Dorsolateral prefrontal cortex (tissue), 122 donors: ENCODE measurements at places on chromosomes 16 and 17. TPM values are rescaled to one million over a fixed set of nuclear protein-coding genes. Genes with fewer than 3 reads are reported as not detected.

The HOXB9 gene
- not detected for total RNA-seq

The CDH5 gene
- 10.7 TPM for total RNA-seq

The PRAC2 gene
- not detected for total RNA-seq

The KREMEN2 gene
- total RNA-seq: not detected

The KCNH4 gene
- total RNA-seq: 3.5 TPM

The PRSS8 gene
- not detected for total RNA-seq

The DBNDD1 gene
- 55.3 TPM for total RNA-seq

The OTOP2 gene
- not detected for total RNA-seq

The NPIPB13 gene
- total RNA-seq: 39.6 TPM

GRCh38 chr17:35048685-35049379, 14.7 kb downstream of the RFFL start:
- DNase-seq: no peak

DNA sequence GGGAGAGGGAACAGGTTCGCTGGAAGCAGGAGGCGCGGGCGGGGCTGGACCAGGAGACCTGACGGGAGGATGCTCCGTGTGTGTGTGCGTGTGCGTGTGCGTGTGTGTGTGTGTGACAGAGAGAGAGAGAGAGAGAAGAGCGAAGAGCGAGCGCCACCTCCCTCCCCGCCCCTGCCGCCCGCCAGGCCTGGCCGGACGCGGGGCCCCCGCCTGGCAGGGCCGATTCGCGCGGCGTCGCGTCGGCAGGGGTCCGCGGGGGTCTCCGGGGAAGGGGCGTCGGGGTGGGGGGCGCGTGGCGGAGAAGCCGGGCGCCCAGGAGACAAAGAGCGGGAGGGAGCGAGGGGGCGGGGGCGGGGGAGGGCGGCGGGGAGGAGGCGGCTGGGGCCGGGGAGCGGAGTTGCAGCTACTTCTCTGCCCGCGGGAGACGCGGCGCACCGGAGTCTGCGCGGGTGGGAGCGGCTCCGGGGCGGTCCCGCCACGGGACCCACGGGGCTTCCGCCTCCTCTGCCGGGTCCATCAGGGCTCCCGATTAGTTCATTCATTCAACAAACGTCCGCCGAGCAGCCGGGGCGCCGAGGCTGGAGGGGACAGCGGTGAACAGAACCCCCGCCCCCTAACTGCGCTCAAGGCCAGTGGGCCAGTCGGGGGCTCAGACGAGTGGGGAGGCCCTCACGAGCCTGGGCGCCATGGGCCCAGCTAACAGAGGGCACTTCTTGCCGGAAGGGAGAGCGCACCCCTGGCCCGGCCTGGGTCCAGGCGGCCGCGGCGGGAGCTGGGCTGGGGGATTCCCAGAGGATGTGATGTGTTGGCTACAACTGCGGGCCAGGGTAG, at the start of gene SAMD14:
SAMD14 (minus strand) TSS at position 433 of the 831 bp plus-strand sequence. CDS start 5,201 bp downstream, outside the sequence.
- no peak for DNase-seq

- no peak for DNase-seq
These were observed 12.9 kb upstream of the CMIP start for GRCh38 chr16:81431554-81432353.

DNA sequence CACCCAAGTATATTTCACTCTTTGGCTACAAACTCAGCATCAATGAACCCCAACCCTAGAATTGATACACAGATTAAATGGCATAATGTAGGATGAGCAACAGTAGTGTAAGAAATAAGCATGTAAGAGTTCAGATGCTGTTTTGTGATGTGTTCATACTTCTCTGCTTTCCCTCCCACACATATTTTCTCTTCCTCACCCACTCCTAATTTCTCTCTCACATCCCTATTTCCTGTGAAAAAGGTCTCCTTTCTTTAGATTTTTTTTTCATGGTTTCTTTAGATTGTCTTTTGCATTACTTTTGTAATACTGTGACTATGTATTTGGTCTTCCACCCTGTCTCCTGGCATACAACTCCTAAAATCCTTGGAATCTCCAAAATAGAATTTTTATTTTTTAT, 21.7 kb downstream of the CREBBP start:
- no peak for DNase-seq

DNA sequence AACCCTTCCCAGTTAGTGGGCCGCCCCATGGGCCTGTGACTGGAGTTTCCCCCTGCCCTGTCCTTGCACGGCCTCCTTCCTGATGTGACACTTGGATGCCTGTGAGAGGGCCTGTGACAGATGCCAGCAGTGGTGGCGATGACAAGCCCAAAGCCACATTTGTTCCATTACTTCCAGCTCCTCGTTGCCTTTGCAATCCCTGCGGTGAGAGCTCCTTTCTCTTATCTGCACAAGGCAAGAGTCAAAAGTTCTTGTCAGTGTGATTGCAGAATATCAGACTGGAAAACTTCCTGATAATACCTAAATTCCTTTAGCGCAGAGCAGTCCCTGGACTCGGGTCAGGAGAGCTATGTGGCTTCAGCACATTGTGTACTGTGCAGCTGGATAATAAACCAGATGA, 54.4 kb upstream of the ARHGAP44 start:
- DNase-seq: no peak

DNA sequence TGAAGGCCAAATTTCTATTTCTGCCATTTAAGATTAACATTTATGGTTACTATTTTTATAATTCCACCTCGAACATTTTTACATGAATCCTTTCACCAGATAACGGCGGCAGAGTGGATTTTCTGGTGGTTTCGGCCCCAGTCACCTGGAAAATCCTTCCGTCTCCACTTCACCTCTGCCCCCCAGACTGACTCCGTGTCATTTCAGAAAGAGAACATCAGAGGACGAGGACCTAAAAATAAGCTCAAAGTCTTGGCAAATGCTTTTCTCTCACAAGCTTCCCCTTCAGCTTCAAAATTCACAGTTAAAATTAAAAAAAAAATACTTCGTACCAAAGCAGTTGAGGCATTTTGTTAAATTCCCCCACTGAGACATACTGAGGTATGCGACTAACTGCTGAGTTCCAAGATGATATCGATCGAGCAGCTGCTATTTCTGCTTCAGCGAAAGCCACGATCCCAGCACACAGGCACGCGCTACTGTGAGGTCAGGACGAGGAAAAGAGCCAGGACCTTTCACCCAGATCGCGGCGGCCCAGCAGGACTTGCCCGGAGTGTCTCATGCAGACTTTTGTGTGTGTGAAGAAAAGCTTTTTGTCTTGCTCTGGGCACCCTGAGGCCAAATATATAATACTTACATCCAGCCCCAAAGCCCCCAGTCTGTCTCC, 36.8 kb downstream of the ASPA start:
- peak; percentile 89 for DNase-seq

GRCh38 chr16:55901566-55902217, 26.5 kb upstream of the CES5A start:
- no peak for DNase-seq

GRCh38 chr16:54503856-54504219, 217.3 kb upstream of the IRX3 start:
- DNase-seq: no peak

GRCh38 chr16:51166091-51166490, 15.0 kb upstream of the SALL1 start:
- DNase-seq: no peak

GRCh38 chr16:4384509-4384942, 12.9 kb downstream of the VASN start:
- DNase-seq: no peak

DNA sequence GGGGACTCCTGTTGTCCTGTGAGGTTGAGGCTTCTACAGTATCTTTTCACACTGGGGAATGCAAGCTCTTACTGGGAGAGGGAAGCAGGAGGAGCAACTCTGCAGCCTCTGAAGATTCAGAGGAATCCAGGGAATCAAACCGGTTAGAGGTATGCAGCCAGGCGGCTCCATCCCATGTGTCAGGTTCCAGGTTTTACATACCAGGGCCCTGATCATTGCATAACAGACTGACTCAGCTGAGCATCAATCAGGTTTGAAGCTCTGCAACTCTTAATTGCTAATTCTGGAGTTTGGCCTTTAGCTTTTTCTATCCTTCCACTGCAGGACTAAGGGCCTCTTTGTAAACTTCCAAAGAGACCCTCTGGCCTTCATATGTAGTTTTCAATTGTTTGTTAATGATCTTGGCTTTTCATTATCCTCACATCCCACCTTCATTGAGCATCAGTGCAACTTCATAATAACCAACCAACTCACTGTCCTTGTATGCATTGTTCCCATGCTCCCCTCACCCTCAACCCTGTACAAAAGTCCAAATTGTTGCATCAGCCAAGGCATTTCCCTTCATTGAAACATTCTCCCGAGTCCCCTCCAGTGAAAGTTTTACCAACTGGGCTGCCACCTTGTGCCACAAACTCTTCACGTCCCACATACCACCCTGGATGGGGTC, 59.7 kb upstream of the DHX40 start:
- no peak for DNase-seq

DNA sequence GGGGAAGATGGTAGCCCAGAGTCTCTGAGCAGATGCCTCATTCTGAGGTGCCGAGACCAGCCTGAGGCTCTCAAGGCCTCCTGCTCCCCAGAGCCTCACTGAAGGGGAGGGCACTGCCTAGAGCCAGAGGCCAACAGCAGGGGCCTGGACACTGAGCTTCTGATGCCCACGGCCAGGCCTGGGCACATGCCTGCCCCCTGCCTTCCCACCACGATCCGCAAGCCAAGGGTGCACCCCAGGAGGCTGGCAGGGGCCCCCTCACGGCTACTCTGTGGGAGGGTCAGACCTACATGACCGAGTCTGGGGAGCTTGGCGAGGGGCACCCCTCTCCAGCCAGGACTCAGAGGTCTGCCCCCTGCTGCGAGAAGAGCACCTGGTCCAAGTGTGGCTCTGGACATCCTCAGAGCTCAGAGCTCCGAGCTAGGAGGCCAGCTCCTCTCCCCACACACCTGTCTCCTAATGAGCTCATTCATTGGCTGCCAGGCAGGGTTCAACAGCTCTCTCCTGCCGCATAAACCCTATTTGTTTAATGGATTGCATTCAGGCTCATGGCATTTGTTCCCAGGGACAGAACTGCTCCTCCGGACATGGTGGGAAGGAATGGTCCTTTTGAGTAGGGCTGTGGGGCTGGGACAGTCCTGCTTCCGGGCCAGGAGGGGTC, 13.9 kb downstream of the OTOP3 start:
- no peak for DNase-seq

DNA sequence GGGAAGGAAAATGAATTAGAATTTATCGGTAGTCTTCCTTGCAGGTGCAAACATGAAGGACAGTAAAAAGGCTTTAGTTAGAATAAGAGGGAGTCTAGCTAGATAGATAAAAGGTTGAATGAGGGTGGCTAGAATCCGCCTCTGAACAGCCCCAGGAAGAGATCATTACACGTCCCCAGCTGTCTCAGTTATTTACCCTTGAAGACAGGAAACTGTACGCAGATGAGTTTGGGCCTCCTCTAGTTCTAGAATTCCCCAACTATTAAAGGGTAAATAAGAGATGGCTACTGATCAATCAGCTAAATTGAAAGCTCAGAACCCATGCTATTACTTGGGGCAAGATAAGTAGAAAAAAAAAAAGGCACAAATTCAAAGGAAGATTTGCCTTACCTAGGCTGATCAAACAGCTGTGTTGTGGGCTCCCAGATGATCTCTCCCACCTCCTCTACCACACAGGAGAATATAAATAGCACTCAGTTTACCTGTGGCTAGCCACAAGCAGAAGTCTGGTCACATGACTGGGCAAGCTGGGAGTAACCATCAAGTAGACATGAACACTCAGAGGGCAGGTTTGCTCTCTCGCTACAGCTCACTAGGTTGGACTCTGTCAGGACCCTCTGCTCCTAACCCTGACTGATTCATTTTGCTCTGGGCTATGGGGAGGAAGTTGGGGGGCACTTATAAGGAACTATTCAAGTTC, 17.0 kb downstream of the FAM117A start:
- no peak for DNase-seq

- no peak for DNase-seq
These were observed 148.9 kb downstream of the MRTFB start for GRCh38 chr16:14219983-14220382.
